ENCODE measurements at places on chromosomes 7 and 10.
A peak's percentile ranks its signal among the peaks of the same experiment; 100 is the strongest.

GRCh38 chr10:63919575-63920279 is 398.5 kb downstream of the REEP3 start:
- no peak for DNase-seq

- no peak for DNase-seq
Observed at GRCh38 chr10:100895346-100895745, 17.4 kb upstream of the SLF2 start.

DNA sequence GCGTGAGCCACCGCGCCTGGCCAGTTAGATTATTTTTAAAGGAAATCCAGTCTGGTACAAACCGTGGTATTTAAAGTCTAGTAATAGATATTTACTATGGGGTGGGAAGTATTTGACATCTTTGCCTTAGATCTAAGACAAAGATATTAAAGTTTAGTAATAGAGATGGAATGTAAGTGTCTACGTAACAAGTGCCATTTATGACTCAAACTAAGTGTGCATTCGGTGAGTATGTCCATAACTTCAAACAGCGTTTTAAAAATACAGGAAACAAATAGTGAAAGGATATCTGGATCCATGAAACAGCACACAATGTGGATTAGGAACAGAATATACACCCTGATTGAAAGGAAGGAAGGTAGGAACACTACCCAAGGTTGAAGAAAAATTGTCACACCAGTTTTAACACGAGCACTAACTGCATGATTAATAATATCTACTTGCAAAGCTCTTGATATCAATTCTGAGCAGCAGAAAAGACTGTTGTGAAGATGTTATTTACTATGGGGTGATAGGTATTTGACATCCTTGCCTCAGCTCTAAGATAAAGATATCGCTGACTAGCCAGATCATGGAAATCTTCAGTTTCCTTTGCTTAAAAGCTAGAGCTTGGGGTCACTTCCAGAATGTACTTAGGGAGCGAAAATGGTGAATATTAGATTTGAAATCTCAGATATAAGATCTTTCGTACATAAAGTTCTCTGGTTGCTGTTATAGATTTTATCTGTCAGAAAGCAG is 48.7 kb downstream of the EPC1 start:
- peak; percentile 83 for DNase-seq

DNA sequence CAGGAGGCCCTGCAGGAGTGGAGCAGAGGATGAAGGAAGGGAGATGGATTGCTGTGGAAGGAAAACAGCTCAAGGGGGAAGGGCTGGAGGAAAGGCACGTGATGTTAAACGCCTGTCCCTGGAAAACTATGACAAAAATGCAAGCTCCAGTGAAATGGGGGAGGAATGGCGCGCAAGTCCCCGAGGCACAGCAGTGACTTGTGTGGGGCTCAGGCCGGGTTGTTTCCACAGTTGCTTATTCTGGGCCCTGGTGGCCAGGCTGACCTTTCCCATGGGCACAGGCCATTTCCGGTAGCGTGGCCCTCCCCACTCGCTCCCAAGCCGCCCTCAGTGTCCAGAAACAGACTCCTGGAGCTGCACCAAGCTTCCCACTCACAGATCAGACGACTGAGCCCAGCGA is 68.1 kb upstream of the PDGFA start:
- peak; percentile 57 for DNase-seq

- DNase-seq = no peak
Observed at GRCh38 chr7:135683609-135684008, 21.3 kb downstream of the STMP1 start.

DNA sequence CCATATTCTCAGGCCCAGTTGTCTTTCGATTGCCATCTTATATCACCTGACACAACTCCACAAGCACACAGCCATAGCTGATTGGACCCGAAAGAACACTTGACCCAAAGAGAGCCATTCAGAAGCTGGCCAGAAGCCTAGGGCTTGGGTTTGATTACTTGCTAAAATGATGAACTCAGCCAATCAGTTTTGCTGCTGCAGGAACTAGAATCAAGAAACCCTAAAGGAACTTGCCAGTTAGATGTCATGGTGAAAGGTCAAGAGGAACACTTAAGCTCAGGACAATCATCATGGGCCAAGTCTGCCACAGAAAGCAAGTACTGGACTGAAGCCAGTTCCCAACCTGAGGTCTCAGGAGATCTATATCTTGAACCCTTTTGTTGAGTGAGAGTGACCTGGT is 150.0 kb downstream of the SGMS1 start:
- no peak for DNase-seq

GRCh38 chr7:125670926-125671572 is 741.4 kb upstream of the POT1 start:
- DNase-seq = no peak

DNA sequence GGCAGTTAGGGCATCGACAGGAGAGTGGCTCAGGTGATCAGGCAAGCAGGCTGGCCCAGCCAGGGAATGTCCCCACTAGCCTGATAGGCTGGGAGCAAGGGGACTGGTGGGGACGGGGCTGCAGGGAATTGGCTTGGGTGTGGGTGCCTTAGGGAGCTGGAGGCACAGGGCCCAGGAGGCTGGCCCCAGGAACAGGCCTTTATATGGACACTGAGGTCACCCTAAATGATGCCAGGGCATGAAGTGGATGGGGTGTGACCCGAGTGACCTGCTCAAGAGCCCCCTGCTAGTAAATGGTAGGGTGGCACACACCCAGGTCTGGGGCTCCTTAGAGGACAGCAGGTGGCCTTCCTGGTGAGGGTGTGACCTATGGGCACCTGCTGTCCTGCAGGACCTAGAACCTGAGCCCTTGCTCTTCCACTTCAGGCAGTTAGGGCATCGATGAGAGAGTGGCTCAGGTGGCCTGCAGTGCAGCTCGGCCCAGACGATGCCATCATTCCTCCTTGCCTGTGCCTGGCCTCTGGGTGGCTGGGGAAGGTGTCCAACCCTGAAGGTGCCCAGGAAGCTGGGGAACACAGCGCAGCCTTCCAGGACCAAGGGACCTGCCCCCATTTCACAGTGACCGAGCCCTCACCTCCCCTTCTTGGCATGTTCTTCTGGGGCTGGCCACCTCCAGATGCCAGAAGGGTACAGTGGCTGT is 51.7 kb upstream of the LEP start:
- no peak for DNase-seq

DNA sequence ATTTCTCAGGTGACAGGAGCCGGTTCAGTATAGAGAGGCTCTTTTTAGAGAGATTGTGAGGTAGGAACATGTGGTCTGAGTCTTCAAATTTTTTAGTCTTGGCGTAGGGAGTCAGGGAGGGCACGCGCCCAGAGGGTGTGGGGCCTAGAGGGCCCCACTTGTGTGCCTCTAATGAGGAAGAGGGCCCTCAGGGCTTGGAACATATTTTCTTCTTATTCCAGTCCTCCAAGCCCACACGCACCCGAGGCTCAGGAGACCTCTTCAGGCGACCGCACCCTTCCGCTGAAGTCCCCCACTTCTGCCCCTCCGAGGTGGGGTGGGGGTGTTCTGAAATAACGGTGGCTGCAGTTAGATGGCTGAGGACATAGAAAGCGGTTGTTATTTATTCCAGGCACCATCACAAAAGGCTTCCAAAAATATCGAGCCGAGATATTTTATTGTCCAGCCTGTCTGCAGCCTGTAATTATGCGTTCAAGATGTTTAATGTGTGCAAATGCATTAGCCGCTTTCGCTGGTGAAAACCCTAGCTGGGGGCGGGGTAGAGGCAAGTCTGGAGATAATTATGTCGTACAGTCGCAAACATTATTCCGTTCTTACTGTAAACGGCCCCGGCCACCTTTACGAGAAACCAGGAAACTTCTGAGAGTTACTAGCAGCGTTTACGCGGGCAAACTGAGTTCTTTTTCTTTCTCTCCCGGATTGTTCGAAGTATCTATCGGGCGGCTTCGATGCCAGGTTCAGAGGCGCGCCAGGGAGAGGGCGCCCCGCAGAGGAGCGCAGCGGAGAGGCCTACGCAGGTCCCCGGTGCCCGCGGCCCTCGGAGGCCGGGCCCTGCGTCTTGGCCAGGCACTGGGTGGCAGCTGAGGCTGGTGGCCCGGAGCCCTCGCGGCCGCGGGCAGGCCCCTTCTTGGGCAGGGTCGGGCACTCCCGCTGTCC is 12.9 kb upstream of the HOXA13 start:
- DNase-seq = no peak

GRCh38 chr10:79381804-79382221 is 34.5 kb downstream of the PPIF start:
- DNase-seq = peak; percentile 79

GRCh38 chr10:24570658-24571426 is 152.8 kb downstream of the ARHGAP21 start:
- no peak for DNase-seq

GRCh38 chr10:52805414-52806285 is 33.1 kb upstream of the MBL2 start:
- no peak for DNase-seq

DNA sequence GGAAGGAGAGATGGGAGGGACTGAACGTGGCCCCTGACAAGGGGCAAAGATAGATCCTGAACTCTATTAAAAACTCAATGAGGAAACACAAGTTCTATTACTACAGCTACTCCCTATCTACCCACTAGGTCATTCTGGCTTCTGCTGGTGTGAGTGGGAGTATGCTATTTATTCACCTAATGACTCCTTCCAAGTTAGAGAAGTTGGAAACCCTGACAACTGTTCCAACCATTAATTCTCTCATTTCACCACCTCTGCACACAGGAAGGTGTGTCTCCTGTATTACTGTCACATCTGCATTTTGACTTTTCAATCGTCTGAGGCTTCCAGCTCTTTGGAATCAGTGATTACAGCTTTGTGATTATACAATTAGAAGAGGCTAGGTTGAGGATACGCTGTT is 169.4 kb upstream of the ADO start:
- DNase-seq = no peak

GRCh38 chr7:135802697-135803096 is 54.1 kb upstream of the FAM180A start:
- DNase-seq = no peak

GRCh38 chr10:792792-793100 is 103.3 kb upstream of the DIP2C start:
- DNase-seq = no peak

DNA sequence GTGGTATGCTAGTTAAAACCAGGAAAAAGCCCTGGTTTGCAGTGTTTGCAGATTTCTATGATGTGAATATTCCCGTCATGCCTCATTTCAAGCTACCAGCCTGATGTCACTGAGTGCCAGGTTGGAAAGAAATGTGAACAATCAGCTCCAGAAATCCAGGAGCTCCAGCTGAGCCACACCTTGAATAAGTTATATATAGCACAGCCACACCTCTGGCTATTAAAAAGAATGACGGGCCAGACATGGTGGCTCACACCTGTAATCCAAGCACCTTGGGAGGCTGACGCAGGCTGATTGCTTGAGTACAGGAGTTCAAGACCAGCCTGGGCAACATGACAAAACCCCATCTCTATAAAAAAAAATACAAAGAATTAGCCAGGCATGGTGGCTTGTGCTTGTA is 18.7 kb upstream of the SLF2 start:
- no peak for DNase-seq

DNA sequence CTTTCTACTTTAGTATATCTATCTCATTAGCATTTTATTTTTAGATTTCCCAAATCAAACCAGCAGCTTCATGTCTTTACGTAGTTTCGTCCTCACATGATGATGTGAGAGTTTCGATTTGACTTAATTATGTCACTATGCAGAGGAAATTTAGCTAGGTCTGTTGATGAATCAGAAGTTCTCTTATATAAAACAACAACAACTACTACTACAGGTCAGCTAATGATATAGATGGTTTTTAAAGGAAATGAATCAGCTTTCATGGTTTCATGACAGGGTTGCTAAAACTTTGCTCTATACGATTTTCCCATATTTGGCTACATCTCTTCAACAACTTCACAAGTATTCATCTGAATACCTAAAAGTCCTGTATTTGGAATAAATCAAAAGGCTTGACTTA is 28.6 kb downstream of the JAZF1 start:
- DNase-seq = peak; percentile 65

GRCh38 chr10:78408671-78409472 is 375.2 kb downstream of the RPS24 start:
- no peak for DNase-seq
